ENCODE measurements at places on chromosomes 12 and 14.

DNA sequence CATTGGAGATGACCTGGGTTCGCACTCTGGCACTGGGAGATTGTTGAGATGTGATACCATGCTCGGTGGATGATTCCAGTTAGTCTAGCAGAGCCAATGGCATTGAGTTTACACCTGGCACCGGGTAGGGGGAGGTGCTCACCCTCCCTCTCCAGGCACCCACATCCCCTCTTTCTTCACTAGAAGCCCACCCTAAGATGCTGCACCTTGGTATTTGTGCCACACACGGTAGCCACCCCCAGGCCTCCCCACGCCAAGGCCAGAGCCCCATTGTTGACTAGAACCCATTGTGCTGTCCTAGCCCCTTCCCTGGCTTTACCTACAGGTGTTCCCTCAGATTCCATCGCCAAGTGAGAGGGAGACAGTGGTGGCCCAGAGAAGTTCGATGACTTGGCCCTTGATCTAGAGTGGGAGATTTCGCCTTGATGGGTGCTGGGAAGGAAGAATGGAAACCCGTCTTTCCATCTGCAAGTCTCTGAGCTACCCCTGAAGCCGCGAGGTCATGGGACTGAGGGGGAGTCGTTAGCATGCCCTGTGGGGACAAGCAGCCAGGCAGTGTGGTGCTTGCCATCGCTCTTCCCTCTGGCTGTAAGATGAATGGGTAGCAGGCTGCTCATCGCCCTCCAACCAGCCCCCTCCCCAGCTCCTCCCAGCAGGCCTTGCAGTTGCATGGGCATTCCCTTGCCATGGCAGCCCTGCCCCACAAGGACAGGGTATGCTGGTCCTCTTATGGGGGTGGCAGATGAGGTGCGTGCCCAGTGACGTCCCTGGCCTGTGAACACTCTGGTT is 8.7 kb downstream of the CCND2 start:
- no peak for DNase-seq

GRCh38 chr14:35571598-35571997 is 37.6 kb downstream of the INSM2 start:
- no peak for DNase-seq

- DNase-seq = no peak
Measured at GRCh38 chr12:94593822-94594442, 56.4 kb downstream of the TMCC3 start.

- DNase-seq = no peak
Measured at GRCh38 chr12:129119537-129119936, 266.3 kb downstream of the GLT1D1 start.

GRCh38 chr14:34619471-34619870 is 10.5 kb downstream of the SNX6 start:
- DNase-seq = no peak

DNA sequence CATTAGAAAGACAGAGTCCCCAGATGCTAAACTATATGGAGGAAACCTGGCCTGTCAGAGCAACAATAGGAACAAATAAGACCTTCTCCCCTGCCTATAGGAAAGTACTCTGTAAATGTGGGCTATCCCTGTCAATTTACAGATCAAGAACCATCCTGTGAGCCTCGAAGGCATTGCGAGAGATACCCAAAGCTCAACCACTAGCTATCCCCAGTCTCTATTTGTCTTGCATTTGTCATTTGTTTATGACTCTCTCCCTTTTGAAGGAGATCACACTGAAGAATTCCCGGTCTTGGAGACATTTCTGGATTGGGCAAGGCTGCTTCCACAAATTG is 42.7 kb upstream of the DHRS4 start:
- DNase-seq = no peak

- DNase-seq = no peak
Measured at GRCh38 chr14:86955771-86956354, 1037.1 kb downstream of the GALC start.

- no peak for DNase-seq
Measured at GRCh38 chr12:47218191-47218654, 138.5 kb upstream of the AMIGO2 start.
